ENCODE measurements at places on chromosomes 7 and 10.

GRCh38 chr7:157840914-157841772, 504.3 kb downstream of the DNAJB6 start:
- no peak for DNase-seq

- no peak for DNase-seq
Observed at GRCh38 chr10:77392236-77392721, 245.3 kb downstream of the KCNMA1 start.

GRCh38 chr10:84478151-84478550, 149.8 kb downstream of the CCSER2 start:
- DNase-seq, result no peak

DNA sequence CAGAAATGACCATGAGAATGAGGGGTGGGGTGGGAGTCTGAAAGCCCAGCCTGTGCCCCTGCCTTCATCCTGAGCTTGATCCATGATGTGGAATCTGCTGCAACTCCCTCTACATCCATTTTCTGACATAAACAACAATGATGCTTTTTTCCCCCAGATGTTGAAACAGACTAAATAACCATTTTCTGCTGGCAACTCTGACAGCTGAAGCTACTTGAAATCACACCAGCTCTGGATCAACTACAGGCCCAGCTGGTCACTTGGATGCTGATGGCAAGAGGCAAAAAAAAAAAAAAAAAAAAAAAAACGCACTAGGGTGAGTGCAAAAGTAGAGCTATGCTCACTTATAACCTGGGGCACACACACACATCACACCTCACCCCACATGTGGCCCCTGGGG, 74.2 kb downstream of the FAM107B start:
- no peak for DNase-seq

DNA sequence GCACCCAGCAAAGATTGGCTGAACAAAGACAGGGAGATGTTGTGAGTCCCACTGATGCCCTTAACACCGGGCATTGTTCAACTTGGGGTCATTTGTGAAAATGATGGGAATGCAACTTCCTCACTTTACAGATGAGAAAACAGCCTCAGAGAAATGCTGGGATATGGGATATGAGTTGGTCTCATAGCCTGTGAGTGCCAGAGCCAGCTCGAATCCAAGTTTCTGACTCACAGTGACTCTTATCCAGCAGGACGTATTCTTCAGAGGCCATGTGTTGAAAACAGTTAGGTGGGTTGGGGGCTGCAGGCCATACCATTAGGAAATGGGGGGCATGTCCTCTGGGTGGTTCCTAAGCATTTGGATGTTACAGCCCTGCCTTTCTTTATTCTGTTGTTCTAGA, 45.2 kb downstream of the KIAA1217 start:
- no peak for DNase-seq

DNA sequence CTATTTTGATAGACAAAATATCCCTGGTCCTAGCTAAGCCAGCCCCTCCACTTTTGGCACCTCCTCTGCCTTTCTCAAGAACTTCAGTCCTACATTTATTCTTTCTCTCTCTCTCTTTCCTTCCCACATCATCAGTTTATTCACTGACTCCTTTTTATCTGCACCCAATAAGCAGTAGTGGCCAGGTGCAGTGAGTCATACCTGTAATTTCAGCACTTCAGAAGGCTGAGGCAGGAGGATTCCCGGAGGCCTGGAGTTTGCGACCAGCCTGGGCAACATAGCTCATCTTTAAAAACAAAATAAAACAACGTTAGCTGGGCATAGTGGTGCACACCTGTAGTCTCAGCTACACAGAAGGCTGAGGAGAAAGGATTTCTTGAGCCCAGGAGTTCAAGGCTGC, 19.4 kb upstream of the NRP1 start:
- no peak for DNase-seq

DNA sequence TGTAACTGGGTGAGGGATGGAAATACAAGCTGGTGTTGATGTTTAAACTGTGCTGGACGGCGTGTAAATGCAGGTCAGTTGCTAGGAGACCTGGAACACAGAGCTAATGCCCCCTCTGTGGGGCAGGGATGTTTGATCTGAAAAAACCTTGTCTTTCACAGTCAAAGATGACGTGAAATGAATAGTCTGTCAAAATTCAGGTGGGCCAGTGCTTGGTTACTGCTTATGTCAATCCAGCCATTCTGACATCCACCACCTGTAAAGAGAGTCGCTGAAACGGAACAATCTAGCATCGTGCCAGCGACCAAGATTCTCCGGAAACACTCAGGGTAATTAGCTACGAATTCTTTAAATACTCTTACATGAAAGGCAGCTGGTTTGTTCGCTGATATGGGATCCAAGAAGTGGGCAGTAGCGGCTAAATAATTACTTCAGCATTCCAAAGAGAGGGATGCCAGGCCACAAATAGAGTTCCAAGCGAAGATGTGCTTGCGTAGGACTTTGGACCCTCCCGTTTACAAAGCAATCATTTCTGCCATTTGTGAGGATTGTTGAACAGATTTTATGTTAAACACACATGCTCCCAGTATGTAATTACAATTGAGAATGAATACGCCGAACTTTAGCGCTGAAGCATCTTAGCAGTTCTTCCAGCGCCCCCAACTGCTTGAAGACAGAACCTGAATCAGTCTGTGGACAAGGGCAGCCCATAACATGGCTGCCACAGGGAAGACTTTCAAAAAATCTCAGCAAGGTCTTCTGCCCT, 7.3 kb upstream of the ASB4 start:
- DNase-seq, result no peak
